ENCODE measurements at places on chromosomes 13 and 19. TPM values are rescaled to one million over a fixed set of nuclear protein-coding genes. Genes with fewer than 3 reads are reported as not detected.
A peak's percentile ranks its signal among the peaks of the same experiment; 100 is the strongest.

Gene PLVAP
- total RNA-seq: not detected

Gene MYBPC2
- total RNA-seq: not detected

Gene FLT1
- not detected for total RNA-seq

DNA sequence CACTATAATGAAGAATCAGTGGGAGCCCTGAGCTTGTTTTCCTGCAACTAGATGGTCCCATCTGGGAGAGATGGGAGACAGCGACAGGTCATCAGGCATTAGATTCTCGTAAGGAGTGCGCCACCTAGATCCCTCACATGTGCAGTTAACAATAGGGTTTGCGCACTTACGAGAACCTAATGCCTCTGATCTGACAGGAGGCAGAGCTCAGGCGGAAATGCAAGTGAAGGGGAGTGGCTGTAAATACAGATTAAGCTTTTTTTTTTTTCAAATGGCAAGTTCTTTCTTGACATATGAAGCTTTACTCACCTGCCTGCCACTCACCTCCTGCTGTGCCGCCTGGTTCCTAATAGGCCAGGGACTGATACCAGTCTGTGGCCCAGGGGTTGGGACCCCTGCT lies 14.4 kb downstream of the CDC16 start:
- DNase-seq: no peak

GRCh38 chr19:14325134-14325533 lies 56.1 kb upstream of the ADGRE5 start:
- DNase-seq: no peak

DNA sequence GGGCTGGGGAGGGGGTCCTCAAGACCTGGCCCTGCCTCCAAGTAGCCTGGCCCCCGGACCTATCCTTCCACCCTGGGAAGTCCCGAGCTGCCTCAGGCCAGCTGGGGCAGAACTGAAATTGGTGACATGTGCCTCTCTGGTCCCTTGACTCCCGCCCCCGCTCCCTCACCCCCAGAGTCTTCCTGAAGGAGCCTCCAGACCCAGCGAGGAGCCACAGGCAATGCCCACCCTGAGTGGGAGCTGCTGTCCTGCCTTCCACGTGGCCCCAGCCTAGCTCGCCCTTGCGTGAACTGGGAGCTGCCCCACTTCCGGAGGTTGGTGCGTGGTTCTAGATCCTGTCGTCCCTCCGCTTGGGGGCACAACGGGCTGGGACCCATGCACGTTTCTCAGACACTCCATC lies 34.6 kb downstream of the CEBPA start:
- no peak for DNase-seq

GRCh38 chr13:44318161-44318560 lies 55.5 kb upstream of the SERP2 start:
- DNase-seq: no peak

Gene LILRB3
- not detected for total RNA-seq

DNA sequence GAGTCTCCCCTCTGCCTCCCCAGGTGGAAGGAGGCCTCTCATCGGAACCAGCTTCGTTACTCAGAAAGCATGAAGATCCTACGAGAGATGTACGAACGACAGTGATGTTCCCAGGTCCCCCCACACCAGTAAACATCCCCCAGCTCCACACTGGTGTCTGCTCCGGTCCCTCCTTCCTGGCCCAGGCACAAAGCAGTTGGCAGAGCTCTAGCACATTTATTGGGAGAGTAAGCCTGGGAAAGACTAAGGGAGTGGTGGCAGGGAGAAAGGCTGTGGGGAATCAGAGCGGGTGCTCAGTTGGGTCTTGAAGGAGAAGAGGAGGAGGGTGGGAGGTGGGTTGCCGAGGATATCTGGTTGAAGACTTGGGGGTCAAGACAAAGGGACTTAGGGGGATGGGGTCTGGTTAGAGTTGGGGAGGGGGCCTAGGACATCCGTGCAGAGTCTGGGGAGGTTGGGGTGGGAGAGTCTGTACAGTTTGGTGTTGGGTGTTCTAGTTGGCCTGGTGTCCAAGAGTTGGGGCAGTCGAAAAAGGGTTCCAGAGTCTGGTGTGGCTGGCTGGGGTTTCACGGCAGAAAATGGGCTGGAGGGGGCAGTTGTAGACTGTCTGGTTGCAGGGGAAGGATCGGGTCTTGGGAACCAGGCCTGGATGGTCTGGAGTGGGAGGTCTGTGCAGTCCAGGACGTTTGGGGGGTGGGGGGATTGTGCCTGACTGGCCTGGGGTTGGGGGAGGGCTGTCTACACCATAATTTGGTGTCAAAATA lies 2.3 kb downstream of the HSPB6 start:
- DNase-seq: no peak

DNA sequence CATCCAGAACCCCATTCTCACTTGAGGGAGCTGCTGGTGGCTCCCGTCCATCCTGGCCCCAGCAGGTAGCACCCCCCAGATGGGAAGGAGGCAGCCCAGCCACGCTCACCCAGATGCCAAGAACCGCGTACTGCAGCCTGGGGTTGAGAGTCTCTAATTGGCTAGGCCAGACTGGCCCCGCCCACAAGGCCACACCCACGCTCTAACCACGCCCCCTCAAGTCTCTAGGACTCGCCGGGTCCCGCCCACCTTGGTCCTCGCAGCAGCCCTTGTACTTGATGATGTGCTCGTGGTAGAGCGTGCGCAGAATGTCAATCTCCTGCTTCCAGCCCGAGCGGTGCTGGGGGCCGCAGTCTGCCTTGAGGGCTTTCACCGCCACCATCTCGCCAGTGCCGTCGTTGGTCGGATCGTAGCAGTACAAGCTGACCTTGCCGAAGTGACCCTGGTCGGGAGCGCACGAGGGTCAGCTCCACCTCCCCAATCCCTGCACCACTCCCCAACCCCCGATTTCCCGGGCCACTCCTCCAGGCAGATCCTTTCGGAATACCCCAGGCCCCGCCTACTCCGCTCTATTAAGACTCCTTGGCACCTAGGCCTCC lies 14.5 kb upstream of the ICAM3 start:
- no peak for DNase-seq

DNA sequence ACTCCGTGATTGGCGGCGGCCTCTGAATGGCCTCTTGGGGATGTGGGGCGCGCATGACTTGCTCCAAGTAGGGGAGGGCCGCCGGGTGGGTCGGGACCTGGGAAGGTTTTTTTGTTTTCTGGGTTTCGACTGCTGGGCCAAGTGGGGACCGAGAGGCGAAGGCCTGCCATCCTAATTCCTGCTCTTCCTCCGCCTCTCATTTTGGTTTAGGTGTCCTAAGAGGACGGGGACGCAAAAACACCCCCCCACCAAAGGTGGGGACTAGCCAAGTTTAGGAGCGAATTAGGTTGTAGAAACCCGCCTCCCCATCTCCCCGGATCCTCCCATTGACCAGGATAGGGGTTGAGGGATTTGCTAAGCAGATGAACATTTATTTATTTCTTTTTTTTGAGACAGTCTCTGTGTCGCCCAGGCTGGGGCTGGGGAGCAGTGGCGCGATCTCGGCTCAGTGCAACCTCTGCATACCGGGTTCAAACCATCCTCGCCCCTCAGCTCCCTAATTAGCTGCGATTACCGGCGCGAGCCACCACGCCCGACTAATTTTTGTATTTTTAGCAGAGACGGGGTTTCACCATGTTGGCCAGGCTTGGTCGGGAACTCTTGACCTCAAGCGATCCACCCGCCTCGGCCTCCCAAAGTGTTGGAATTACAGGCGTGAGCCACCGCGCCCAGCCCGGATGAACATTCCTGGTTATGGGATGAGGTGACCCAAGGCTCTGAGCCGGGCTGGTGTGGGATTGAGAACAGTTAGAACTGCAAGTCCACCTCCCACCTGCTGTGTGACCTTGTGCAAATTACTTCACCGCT lies 838 bp downstream of the PPP2R1A start:
- peak; percentile 39 for DNase-seq

GRCh38 chr13:40540328-40541044 lies 126.0 kb downstream of the FOXO1 start:
- DNase-seq: peak; percentile 46

Gene NCR1
- not detected for total RNA-seq

DNA sequence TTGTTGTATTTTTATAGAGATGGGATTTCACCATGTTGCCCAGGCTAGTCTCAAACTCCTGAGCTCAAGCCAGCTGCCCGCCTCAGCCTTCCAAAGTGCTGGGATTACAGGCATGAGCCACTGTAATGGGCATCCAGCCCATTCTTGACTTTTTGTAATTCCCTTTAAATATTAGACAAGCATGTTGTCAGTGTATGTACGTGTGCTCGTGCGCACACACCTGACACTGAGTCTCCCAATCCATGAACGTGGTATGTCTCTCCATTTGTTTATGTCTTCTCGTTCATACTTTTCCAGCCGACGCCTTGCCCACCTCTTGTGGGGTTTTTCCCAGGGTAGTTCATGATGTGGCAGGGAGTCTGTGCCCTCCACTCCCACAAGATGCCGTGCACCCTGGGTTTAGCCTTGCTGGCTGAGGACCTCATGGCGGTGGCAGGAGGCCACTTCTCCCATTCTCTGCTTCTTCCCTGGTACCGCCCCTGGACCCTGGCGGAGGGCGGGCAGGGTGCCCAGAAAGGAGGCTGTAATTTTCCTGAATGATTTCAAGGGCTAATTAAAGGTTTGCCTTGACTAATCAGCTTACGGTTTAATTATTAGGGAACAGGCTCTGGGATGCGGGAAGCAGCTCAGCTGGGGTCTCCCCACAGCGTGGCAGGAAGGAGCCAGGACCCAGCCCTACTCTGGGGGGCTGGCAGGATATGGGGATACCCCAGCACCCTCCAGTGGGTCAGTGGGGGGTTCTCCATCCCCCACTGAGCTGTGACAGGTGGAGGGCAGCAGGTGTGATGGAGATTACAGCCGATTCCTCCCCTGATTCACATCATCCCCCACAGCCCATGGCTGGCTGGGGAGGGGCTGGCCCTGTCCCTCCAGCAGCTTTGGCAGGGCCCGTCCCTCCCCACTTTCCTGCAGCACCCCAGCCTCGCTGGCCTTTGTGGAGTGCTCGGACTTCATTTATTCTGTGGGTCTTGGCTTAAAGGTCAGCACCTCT lies 12.9 kb downstream of the PAK4 start:
- no peak for DNase-seq

DNA sequence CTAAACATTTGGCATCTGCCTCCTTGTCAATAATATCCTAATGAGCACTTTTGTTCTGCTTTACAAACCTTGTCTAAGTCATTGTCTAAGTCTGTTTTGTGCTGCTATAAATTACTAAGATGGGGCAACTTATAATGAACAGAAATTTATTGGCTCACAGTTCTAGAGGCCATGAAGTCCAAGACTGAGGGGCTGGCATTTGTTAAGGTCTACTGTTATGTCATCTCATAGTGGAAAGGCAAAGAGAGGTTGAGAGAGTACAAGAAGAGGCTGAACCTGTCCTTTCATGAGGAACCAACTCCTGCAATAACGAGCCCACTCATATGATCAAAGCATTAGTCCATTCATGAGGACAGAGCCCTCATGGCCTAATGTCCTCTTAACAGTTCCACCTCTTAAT lies 72.7 kb upstream of the KLF12 start:
- DNase-seq: no peak

DNA sequence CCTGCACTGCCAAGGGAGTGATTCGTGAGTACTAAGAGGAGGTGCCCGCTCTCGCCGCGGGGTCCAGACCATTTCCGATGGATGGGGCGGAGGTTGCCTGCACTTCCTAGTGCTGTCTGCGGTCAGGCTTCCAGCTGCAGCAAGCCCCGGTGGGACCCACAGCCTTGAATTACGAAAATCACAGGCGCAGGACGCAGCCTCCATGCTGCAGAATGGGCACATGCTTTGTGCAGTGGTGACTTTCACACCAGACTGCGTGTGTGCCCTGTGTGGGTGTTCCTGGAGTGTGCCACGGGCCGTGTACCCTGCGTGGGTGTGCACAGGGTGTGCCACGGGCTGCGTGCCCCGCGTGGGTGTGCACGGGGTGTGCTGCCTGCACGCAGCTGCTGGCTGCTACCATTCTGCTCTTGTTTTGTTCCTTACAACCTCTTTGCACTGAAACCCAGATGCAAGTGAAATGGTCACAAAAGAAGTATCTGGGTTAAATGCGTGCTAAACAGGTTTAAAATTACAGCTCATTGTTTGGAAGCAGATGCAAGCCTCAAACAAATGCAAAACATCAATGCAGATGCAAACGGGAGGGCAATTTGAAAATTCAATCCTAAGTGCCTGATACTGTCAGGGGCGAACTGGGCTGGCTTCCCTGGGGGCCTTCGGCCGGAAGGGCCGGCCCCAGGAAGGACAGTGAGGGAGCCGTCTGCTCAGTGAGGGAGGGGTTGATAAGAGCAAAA lies 221.2 kb upstream of the SOX1 start:
- DNase-seq: no peak

Gene PCDH8
- not detected for total RNA-seq

Gene ZNF28
- total RNA-seq: 18.3 TPM

- DNase-seq: no peak
Measured at GRCh38 chr13:33312150-33312860, 26.8 kb upstream of the STARD13 start.

DNA sequence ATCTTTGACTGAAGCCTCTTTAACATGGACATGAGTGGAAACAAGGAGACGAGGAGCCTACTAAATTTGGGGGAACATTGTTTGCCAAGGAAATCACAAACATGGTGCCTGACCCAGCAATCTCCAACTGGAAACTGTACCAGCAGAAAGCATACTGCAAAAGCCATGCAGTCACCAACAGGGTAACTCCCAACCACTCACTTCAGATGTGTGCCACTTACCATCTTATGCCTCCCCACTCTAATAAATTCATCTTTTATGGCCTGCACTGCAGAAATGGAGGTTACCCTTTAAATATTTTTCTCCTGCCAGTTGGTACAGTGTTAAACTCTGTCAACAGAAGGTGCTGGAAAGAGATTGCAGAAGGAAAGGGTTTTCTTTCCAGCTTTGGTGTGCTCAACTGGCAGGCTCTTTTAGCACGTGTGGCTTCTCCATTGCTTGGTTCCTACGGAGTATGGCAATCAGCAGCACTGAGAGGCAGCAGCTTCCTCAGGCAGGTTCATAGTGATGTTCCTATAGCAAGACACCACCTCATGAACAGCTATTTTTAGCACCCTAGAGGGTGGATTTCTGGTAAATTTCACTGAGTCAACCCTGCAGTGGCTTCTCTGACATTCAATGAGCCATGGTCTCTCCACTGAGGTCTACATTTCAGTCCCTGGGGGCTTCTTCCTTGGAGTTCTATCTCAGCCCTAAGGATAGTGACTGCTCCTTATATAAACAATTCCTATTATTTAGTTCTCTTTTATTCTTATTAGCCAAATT lies 21.4 kb downstream of the MIR17HG start:
- no peak for DNase-seq

- no peak for DNase-seq
Measured at GRCh38 chr13:76637641-76638141, 248.5 kb downstream of the KCTD12 start.

All from PC-9 (cell line).